SJCRH30 (cell line): ENCODE measurements at places on chromosomes 1 and 21. TPM values are rescaled to one million over a fixed set of nuclear protein-coding genes. Genes with fewer than 3 reads are reported as not detected.

- H3K27me3 ChIP-seq = no peaks in the 10 kb centered on the region
- no peak for DNase-seq
- no peak overlapping the region for H3K4me3 ChIP-seq
- H3K4me1 ChIP-seq = no peaks in the 10 kb centered on the region
- H3K27ac ChIP-seq = no peak overlapping the region
- peaks cover 72% of the 10 kb centered on the region for H3K36me3 ChIP-seq
Observed at GRCh38 chr1:110012100-110012780, 22.2 kb upstream of the STRIP1 start.

GRCh38 chr1:50972766-50973165, 2.7 kb downstream of the CDKN2C start:
- peaks cover 7% of the 10 kb centered on the region; the same call in 1 of the 2 replicates for H3K4me1 ChIP-seq
- H3K27ac ChIP-seq = peak overlapping the region; percentile 6; the same call in 1 of the 2 replicates
- no peaks in the 10 kb centered on the region for H3K27me3 ChIP-seq
- peak overlapping the region; percentile 84 for H3K4me3 ChIP-seq
- peaks cover 13% of the 10 kb centered on the region; the same call in 1 of the 2 replicates for H3K36me3 ChIP-seq

DNA sequence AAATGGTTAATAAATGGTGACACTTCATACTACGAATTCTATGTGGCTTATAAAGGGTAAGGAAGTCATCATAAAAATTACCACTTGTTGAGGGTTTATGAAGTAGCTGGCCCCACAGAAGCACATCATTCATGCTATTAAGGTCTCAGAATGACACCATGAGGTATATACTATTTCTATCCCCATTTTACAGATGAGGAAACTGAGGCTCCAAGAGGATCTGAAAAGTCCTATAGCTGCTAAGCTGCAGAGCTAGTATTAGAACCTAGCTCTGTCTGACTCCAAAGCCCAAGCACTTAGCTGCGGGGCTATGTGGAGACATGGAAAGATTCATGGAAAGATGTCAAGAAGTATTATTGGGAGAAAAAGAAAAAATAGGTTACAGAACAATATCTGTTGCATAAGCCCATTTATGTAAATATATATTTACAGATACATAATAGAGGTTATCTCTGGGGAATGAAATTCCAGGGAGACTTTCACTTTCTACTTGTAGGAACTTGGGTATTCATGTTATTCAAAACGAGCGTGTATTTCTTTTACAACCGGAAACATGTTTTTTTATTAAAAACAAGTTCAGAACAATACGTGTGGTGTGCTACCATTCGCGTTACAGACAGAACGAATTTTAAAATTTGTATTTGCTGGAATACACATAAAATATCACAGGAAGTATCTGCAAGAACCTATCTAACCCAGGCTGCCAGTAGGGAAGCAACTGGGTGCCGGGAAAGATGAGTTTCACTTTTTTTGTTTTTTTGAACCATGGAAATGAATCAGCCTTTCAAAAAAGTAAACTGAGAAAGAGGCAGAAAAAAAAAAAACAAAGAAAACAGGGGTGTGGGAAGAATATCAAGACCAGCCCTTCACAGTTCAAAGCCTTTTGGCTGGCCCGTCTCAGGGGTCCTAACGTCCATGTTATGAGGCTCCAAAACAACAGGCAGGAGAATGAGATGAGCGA, 13.4 kb downstream of the SPOCD1 start:
- DNase-seq = no peak
- no peak overlapping the region for H3K27ac ChIP-seq
- peaks cover 6% of the 10 kb centered on the region; the same call in 1 of the 2 replicates for H3K4me1 ChIP-seq
- H3K4me3 ChIP-seq = no peak overlapping the region

GRCh38 chr1:217078078-217078690, 355.0 kb upstream of the ESRRG start:
- no peaks in the 10 kb centered on the region for H3K36me3 ChIP-seq
- no peak overlapping the region for H3K4me3 ChIP-seq
- DNase-seq = no peak
- no peaks in the 10 kb centered on the region for H3K4me1 ChIP-seq
- H3K27me3 ChIP-seq = no peaks in the 10 kb centered on the region

GRCh38 chr1:42887366-42887765, 41.0 kb downstream of the ZNF691 start:
- H3K4me1 ChIP-seq = no peaks in the 10 kb centered on the region
- no peaks in the 10 kb centered on the region for H3K27me3 ChIP-seq
- no peak for DNase-seq
- H3K4me3 ChIP-seq = no peak overlapping the region

LMX1A gene
- total RNA-seq = not detected in 2 replicates

LRRC71 gene
- total RNA-seq = not detected in 2 replicates
